ENCODE measurements at places on chromosomes 7 and 10.

GRCh38 chr10:76086761-76087639 lies 655.6 kb downstream of the LRMDA start:
- DNase-seq, result no peak

GRCh38 chr7:17090751-17091150 lies 207.7 kb upstream of the AHR start:
- DNase-seq, result no peak

GRCh38 chr10:117165538-117166417 lies 27.7 kb upstream of the VAX1 start:
- peak; percentile 11 for DNase-seq

- DNase-seq, result no peak
These were observed 31.1 kb downstream of the ADAP1 start for GRCh38 chr7:923108-924041.

- DNase-seq, result no peak
These were observed 40.7 kb upstream of the CBLL1 start for GRCh38 chr7:107703219-107703618.

DNA sequence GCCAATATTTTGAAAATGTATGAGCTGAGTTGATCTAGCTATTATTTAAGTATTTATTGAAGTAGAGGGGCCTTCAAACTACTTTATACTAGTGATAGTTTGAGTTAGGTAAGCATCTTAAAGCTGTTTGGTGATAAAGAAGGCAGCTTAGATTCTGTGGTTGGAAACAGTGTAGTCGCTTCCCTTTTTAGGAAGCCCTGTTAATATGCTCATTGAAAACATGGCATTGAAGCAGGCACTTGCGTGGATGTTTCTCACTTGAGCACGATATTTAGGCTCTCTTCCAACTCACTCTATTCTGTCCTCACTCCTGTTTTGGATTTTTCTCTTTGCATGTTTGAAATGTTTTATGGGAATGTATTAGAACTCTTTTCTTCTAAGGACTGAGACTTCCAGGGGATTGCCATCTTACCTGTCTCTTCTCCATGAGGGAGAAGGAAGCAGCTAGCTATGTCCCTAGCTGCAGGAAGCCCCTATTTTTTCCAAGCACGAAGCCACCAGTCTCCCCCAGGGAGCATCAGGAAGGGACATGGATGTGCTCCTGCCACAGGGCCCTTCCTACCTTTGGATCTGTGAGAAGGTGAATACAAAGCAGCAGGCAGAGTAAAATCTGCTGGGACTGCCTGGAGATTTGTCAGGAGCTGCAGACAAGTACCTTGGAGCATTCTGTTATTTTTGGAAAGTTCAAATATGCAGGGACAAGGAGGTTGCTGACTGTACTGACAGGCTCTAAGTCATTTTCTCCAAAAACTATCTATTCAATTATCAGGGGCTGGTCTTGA lies 22.0 kb upstream of the BMPR1A start:
- DNase-seq, result no peak

DNA sequence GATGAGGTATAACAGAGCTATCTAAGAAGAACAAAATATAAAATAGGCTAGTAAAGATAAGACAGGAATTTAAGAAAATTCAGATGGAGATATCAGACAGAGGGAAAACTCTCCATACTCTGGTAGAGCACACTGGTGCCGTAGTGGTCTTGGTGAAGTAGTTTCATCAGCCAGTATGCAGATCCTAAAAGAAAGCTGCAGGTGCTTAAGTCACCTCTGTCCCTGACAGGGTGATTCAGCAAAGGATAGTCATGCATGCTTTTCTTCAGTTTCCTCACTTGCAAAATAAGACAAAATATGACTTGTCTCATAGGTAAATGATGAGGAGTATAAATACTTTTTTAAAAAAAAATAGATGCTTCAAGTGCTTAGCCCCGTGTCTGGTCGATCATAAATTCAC lies 794.9 kb downstream of the TNS3 start:
- no peak for DNase-seq

DNA sequence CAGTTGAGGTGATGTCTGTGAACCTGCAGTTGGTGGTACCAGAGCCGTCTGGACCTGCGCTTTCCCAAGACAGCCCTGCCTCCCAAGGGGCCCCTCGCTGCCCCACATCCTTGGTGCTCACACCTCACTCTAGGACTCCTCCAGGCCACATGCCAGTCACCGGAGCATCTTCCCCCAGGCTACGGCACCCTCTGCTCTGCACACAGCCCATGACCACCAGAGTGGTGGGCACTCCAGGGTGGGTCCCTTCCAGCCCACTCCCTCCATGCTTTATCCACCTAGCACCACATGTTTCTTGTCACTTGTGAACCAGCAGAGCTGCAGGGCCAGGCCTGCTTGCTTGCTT lies 183.7 kb upstream of the SH2B2 start:
- no peak for DNase-seq

GRCh38 chr10:104526188-104526587 lies 114.9 kb upstream of the SORCS3 start:
- no peak for DNase-seq

- DNase-seq, result peak; percentile 52
These were observed 104.4 kb upstream of the LRRC4 start for GRCh38 chr7:128135515-128136214.

DNA sequence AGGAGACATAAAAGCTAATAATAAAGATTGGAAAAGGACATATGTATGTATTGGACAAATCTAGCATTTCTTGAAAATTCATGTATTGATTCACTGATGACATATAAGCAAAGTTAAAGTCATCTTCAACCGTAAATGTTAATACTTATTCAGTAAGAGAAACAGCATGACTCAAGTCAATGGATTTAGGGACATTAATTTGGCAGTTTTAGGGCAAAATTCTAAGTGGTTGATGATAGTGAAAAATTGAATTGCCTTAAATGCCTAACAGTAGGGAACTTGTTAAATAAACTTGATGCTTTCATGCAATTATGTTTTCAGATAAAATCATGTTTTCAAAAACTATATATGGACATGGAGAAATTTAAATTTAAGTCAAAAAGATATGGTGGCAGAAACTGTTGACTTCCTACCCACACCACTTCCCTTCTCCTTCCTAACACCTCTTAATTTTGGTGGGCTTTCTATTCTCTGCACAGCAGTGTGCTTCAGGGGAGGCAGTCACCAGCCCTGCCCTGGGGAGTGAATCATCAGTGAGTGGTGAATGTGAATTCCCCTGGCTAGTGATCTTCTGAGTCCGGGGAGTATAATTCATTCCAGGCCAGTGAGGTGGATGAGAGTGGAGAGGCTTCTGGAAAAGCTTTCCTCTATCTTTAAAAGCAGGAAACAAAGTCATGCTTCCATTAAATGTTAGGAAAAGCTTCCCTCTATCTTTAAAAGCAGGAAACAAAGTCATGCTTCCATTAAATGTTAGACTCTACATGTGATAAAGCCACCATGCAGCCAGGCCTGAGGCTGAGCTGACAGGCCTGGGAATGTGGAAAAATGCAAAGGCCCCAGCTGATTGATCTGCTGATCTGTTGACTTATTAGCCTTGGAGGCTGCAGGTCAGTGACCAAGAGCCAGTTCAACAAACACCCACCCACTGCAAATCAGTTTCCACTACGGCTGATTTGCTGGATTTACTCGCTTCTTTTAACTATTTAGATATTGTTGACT lies 25.2 kb upstream of the ITGB1 start:
- peak; percentile 78 for DNase-seq

GRCh38 chr7:7177044-7177517 lies 5.3 kb upstream of the C1GALT1 start:
- DNase-seq, result no peak

All from cerebellar cortex (tissue), 1 donor.